ENCODE measurements at places on chromosomes 2 and 18. TPM values are rescaled to one million over a fixed set of nuclear protein-coding genes. Genes with fewer than 3 reads are reported as not detected.

CPO gene
- total RNA-seq = 0.48 TPM

DNA sequence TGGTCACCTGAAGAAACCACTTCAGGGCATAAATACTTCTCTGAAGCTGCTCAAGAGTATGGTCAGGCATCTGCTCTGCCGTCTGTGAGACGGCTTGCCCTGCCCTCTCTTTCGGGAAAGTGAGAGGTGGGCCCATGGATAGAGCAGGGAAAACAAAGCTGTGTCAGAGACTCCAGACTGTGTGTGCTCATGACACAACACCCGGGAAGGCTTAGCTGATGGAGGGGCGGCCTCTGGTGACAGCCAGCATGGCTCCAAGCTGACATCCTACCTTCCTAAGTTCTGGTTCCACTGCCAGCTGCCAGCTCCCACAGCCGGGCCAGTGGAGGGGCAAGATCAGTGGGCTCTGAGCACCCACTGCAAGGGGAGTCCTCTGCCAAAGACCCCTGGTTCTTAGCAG is 215.3 kb downstream of the ANKRD30B start:
- no peak for DNase-seq

DNA sequence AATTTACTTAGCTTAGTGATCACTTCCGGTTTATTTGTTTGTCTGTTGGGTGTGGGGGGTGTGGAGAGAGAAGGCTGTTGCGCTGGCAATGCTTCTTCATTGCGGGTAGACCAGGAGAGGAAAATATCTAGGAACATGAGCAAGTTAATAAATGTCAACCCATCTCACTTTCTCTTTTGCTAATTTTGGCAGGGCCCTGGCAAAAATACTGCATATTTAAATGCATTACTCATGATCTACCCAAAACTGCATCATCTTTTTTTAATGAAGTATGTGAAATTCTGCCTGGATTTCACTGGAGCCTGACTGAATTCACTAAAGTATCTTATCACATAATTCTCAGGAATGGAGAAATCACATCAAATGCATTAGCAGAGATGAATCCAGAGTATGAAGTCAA is 1131.0 kb upstream of the NXPH2 start:
- DNase-seq = no peak

GRCh38 chr2:161613161-161613560 is 11.1 kb upstream of the SLC4A10 start:
- DNase-seq = no peak

ECEL1 gene
- total RNA-seq = not detected

DNA sequence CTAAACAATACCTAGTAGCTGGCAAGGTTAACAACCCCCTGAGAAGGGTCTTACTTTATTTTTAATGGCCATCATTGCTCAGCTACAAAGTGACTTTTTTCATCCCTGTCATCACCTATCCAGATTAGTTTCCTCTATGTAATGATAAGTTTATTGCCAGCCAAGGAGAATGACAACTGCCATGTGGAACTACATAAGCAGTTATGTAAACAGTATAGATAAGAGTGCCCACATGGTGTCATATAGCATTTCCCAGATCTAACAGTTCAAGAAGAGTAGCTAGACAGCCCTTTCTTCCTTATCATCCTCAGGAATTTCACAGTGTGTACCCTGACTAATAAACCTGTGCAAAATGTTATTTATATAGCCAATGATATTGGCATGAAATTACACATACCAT is 240.2 kb upstream of the PIK3C3 start:
- DNase-seq = no peak

GRCh38 chr2:106011380-106011779 is 182.7 kb downstream of the UXS1 start:
- no peak for DNase-seq

DNA sequence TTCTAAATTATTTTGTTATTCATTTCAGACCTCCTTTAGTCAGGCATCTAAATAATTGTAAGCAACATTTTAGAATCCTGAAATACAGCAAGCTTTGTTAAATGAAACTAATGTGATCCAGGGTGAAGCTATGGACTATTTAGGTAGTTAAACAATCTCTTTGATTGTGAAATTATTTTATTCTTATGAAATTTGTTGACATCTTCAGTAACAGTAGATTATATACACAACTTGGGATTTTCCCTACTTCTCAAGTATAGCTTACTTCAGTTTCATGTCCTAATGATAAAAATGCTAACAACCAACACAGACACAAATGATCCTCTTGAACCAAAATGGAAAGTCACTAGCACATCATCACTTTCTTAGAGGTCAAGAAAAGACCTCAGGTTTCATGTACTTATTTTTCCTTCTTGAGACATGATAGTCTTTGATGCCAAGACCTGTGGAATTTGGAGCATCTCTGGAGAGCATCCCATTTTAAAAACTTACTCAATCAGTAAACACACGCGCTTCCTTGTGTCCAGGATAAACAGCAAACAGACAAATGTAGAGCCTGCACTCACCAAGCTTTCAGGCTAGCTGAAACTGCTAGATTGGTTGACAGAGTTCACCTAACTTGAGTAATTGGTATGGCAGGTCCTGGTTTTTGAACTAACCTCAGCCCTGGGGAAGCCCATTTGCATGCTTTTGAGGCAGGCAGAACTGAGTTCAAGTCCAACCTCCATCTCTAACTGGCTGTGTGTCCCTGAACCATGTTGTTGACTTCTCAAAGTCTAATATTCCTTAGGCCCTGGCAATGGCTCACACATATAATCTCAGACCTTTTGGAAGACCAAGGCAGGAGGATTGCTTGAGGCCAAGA is 47.8 kb downstream of the KCTD18 start:
- DNase-seq = no peak

LHCGR gene
- not detected for total RNA-seq

- DNase-seq = no peak
Measured at GRCh38 chr2:6667326-6667725, 198.4 kb downstream of the CMPK2 start.

DNA sequence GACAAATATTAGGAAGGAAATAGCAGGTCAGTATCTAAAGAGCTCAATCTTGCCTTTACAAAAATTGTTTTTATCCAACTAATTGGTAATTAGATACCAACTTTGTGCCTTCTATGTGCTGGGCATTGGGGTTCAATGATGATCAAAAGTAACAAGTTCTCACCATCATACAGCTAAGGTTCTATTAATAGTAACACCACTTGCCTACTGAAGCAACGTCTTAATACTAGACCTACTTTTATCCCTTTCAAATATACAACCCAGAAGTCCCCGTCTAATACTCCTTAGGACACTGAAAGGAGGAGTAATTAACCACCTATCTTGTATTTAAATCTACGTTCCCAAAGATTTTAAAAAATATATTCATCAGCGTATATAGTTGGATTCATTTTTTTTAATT is 59.3 kb downstream of the GRB14 start:
- DNase-seq = no peak

DNA sequence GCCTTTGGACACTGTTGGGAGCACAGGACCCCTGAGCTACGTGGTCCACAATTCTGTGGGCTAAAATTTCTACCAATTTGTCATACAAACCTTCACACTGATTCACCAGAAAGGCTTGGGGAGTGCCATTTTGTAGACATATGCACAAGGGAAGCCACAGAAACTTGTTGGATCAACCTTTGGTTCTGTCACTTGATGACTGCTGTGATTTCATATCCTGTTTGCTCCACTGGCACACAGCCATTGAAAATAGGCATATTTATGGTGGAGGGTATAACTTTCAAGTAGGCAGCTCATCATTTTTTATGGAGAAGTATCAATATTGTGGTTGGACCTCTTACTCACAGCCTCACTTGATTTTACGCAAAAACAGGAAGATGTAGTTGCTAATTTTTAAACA is 10.5 kb downstream of the NAPG start:
- DNase-seq = no peak

- DNase-seq = no peak
Measured at GRCh38 chr2:9527995-9528787, 27.4 kb downstream of the ADAM17 start.

DNA sequence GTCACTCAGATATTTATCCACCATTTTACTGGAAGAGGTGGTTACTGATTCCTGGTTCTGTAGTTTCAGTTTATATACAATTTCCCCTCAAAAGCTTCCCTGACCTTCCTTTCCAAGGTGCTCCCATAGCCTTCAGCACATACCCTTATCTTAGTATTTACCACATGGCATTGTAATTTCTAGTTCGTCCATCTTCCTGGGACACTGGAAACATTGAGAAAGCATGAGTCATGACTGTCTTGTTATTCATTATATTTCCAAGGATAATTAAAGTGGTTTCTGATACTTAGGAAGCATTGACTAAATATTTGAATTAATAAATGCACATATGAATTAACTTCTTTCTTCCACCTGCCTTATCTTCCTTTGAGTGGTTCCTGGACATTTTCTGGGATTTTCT is 203.8 kb downstream of the ETAA1 start:
- DNase-seq = no peak
